ENCODE measurements at places on chromosomes 11 and 22.

DNA sequence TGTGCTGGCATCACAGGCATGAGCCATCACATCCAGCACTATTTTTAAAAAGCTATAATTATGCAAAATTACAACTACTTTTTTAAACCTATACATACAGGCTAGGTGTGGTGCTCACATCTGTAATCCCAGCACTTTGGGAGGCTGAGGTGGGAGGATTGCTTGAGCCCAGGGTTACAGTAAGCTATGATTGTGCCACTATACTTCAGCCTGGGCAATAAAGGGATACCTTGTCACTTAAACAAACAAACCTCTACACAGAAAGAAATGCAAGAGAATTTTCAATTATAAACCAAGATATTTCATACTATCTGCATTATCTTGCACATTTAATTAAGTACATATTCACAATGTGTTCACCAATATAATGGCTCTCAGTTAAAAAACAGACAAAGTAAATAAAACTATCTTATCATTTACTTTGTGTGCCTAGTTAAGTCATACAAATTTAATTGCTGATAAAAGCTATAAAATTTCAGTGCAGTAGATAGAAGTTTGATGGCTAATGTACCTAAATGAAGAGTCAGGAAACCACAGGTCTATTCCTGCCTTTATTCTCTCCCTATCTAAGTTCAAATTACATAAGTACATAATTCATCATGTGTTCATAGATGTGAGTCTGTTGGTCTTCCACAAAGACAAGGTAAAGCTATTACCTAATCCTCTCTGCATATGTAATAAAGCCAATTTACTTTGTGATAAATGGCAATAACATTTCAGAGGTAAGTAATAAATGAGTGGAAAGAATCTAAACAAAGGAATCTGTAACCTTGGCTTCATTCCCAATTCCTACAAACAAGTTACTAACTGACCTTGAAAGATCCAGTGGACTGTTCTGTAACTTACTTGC is 9.0 kb upstream of the RDX start:
- DNase-seq = no peak

- no peak for DNase-seq
These were observed 5.9 kb downstream of the GNG3 start for GRCh38 chr11:62713343-62713742.

- DNase-seq = no peak
These were observed 352.9 kb downstream of the CTTN start for GRCh38 chr11:70751142-70751734.

DNA sequence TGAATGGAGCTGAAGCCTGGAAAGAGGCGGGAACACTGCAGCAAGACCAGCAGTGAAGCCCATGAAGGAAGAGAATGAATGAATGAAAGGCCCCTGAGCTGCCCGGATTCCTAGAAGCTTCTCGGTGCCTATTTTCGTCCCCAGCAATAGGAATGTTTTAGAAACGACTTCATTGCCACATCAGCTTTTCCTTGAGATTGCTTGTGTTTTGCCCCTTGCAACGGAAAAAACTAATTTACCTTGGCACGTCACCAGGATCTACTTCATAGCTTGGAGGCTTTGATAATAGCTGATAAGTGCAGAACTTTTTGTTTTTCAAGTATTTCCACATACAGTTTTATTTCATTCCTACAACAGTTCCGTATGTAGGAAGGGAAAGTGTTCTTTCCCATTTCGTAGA is 248.9 kb upstream of the NARS2 start:
- no peak for DNase-seq

GRCh38 chr11:33575311-33575710 is 125.3 kb downstream of the C11orf91 start:
- DNase-seq = no peak

DNA sequence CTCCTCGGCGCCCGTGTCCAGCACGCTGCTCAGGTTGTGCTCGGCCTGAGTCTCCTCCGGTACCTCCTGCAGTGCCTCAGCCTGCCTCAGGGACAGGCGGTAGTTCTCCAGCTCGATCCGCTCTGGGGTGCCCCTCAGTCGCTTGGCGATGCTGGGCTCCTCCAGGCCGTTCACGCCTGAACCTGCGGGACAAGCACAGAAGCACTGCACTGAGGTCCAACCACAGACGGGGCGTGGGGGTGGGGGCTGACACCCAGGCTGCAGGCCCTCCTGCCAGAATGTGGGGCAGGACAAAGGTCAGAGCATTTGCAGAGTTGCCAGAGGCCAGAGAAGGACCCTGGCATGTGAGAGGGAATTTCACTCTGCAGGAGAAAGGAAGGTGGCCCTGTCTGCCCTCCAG is 67.6 kb upstream of the BID start:
- DNase-seq = no peak

- DNase-seq = no peak
These were observed 30.8 kb upstream of the POU2AF1 start for GRCh38 chr11:111409915-111410314.
